ENCODE measurements at places on chromosomes 4 and X.

GRCh38 chrX:103919270-103919637 is 43.2 kb upstream of the TMSB15B start:
- no peak for DNase-seq

- DNase-seq = no peak
These were observed 101.5 kb upstream of the ADAMTS3 start for GRCh38 chr4:72670521-72670920.

GRCh38 chrX:138853936-138854335 is 142.4 kb upstream of the FGF13 start:
- no peak for DNase-seq

DNA sequence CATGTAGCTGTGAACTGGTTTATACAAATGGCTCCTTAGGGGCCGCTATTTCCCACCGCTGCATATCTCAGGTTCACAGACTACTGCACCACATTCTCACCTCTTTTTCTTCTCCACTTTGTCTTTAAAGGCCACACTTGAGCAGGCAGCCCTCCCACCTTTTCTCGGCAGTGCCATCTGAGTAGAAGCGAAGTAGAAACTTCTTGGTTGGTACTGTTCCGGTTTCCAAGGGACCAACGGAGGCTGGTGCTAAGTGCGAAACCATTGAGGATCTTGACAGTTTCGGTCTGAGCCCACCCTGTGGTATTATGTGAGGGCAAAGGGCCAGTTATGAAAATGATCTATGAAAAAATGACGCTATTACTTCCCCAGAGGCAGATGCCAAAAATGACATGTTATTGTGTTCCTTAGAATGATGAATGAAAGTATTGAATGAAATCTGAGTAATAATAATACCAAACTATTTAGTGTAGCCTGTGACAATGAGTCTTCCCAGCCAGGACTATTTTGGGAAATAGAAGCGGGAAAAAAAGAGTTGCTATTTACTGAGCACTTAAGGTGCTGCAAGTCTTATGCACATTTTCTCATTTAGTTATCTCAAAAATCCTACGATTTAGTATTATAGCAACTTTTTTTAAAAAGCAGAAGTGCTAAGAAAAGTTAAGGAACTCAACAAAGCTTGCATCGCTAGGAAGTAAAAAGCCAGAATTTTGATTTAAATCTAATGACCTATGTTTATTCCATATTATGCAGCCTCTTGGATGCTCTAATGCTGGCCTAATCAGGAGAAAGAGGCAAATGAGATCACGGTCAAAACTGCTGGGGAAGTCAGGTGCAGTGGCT is 29.6 kb upstream of the CHRNA9 start:
- no peak for DNase-seq

GRCh38 chrX:13689741-13690211 is 848 bp downstream of the RAB9A start:
- DNase-seq = no peak

GRCh38 chr4:110849461-110849860 is 226.6 kb upstream of the PITX2 start:
- no peak for DNase-seq

GRCh38 chrX:40449956-40450706 is 130.6 kb upstream of the ATP6AP2 start:
- DNase-seq = no peak

DNA sequence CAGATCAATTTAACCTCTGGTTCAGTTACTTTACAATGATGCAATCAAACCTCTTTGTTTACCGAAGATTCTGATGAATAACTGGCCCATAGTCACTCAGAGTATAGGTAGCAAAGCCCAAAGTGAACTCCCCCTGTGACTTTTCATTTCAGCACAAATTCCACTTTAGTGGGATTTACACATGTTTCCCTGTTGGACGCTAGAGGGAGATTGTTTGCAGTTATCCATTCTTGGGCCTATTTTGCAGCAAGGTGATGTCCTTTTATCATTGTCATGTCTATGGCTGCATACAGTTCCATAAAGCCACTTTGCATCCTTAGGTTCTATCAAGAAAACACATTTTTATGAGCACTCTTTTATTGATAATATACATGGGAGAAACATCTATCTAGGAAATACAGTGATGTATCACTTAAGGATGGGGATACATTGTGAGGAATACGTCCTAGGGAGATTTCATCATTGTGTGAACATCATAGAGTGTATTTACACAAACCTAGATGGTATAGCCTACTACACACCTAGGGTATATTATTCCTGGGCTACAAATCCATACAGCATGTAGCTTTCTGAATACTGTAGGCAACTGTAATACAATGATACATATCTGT is 14.5 kb upstream of the DKK2 start:
- DNase-seq = no peak
